ENCODE measurements at places on chromosomes 6 and 20.

- DNase-seq = peak; percentile 80
Measured at GRCh38 chr6:150685860-150686259, 86.2 kb downstream of the PLEKHG1 start.

- DNase-seq = no peak
Measured at GRCh38 chr6:108797951-108798669, 50.1 kb upstream of the ARMC2 start.

GRCh38 chr6:13924146-13924948 lies 405 bp upstream of the RNF182 start:
- no peak for DNase-seq

DNA sequence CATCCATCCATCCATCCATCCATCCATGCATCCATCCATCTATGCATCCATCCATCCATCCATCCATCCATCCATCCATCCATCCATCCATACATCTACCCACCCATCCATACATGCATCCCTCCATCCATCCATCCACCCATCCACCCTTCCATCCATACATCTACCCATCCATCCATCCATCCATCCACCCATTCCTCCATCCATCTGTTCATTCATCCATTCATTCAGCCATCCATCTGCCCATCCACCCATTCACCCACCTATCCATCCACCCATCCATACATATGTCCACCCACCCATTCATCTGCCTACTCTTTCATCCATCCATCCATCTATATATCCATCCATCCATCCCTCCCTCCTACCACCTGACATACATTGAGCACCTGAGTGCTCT lies 70.7 kb upstream of the NNAT start:
- no peak for DNase-seq

DNA sequence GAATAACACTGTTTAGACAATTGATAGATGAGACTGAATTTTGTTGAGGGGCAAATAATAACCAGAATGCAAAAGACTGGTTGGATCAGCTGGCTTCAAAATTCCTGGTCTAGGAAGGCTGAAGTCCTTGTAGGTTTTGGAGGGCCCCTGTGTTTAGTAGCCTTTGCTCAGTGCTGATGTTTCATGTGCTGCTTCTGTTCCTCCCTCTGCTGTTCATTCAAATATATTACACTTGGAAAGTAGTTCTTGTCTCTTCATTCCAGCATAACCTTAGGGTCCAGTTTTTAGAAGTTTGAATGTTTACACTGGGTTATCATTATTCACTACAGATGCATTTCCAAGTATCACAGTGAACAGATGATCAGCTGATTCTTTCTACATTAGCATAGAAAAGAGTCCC lies 72.5 kb downstream of the FLRT3 start:
- DNase-seq = no peak

- peak; percentile 87 for DNase-seq
Measured at GRCh38 chr20:63941282-63942081, 14.7 kb downstream of the UCKL1 start.

- no peak for DNase-seq
Measured at GRCh38 chr6:138227316-138227781, 9.1 kb upstream of the PBOV1 start.

GRCh38 chr6:144418959-144419545 lies 133.9 kb downstream of the UTRN start:
- no peak for DNase-seq

- no peak for DNase-seq
Measured at GRCh38 chr6:36777801-36778200, 61.4 kb downstream of the CPNE5 start.

- DNase-seq = no peak
Measured at GRCh38 chr6:38403548-38403947, 236.2 kb downstream of the BTBD9 start.

- no peak for DNase-seq
Measured at GRCh38 chr20:52410731-52411234, 219.2 kb upstream of the ZFP64 start.

DNA sequence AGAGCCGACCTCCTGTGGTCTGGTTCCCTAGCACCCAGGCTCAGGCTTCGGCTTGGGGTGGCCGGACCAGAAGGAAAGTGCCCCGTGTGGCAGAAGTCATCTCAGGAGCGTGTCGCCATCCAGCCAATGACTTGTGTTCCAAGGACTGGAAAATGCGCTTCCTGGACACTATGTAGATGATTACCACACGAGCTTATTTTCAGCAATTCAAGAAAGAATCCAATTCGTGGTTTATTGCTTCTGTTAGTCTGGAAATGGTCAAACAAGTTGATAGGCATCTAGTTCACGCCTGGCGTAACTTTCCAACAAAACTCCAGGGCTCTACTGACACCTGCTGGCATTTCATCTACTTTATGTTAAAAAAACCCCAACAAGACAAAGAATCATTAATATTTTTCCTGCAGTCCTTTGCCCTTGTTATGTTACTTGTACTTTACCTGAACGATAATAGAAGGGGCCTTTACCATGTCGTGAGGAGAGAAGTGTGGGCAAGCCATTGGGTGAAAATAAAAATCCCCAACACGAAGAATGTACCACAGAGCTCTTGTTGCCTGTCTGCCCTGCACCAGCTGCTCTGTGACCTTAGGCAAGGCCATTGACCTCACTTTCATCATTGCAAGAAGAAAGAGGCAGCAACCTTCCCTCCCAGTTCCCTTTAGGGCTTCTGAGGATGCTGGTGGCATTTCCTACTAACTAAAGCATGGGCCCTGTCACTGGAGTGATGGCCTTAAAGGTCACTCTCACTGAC lies 154.7 kb upstream of the LAMP5 start:
- peak; percentile 1 for DNase-seq

- DNase-seq = no peak
Measured at GRCh38 chr6:28543651-28544610, 18.2 kb downstream of the GPX5 start.

Measured in OCI-LY7 (cell line).